ENCODE measurements at places on chromosomes 12 and 14.

DNA sequence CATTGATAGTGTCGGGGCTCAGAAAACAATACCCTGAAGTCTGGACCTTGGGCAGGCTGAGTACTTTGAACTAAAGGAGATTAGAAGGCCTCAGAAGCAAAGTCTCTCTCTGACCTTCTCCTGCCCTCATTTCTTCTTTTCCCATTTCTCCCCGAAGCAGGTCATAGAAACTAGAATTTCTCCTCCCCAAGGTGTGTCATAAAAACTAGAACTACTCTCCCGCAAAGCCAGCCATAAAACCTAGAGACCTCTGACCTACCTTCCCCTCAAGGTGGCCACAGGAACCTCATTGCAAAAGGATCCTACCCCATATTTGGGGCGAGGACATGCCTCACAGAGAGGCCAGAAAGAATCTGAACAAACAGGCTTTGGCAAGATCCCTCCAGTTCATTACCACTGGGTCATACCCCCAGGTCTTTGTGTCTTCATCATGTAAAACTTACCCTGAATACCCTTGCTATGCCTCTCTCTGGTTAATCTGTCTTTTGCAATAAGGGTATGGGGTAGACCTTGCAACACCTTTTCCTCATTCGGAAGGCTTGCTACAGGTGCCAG is 64.7 kb upstream of the ZFP36L1 start:
- DNase-seq: no peak

DNA sequence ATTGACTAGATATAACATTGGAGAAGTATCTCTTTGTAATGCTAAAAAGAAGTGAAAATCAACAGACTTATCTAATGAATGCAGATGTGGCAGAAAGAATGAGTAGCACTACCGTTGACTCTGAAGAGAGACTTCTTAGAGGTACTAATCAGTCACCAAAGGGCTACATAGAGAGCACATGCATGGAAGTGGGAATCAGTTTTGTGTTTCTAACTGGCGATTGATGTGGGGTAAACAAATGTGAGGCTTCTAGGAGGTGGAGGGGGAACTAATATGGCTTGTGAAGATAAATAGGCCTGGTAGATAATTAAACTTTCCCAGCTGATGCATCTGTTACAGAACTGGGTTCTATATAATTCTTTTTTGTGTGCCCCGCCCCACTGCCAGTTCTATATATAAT is 10.5 kb downstream of the COCH start:
- no peak for DNase-seq

DNA sequence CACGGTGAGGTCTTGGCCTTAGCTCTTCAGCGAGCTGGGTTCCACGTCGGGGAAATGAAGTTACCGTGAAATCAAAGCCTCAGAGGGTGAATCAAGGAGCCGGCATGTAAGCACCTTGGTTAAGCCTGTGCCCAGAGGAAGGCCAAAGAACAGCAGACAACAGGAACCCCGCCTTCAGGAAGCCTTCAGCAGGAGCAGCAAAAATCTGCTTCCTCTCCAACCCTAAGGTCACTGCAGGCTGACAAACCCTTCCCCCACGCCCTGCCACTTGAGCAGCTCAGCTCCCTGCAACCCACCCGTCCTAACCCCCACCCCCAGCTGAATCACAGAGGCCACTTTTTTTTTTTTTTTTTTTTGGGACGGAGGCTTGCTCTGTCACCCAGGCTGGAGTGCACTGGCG is 72.9 kb upstream of the LTA4H start:
- no peak for DNase-seq

DNA sequence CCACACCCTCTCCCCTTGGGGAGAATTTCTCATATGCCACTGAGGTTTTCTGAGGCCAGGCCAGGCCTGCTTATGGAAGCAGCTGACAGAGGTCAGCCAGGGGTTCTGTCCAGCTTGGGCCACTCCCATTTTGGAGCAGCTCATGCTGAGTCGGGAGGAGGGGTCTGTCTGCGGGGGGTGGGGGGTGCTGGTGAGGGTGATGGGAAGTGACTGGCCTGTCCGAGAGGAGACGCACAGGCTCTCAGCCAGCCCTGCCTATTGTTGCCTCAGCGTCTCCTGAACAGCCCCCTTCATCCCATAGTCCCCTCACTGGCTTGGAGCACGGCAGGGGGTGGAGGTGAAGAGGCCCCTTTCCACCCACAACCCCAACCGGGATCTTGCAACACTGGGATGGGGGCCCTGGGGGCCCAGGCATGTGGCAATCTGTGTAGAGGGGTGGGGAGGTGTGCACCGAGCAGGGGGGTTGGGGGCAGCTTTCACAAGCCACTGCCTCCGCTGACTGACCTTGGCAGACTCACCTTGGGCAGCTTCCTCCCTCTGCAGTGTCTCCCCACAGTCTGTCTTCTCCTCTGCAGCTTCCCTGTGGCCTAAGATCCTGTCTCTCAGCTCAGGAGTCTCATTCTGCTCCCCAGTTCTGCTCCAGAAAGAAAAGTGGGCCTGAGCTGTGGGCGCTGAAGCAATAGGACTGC is 5.5 kb downstream of the CEBPE start:
- no peak for DNase-seq

GRCh38 chr12:119082496-119082895 is 96.2 kb upstream of the HSPB8 start:
- no peak for DNase-seq

DNA sequence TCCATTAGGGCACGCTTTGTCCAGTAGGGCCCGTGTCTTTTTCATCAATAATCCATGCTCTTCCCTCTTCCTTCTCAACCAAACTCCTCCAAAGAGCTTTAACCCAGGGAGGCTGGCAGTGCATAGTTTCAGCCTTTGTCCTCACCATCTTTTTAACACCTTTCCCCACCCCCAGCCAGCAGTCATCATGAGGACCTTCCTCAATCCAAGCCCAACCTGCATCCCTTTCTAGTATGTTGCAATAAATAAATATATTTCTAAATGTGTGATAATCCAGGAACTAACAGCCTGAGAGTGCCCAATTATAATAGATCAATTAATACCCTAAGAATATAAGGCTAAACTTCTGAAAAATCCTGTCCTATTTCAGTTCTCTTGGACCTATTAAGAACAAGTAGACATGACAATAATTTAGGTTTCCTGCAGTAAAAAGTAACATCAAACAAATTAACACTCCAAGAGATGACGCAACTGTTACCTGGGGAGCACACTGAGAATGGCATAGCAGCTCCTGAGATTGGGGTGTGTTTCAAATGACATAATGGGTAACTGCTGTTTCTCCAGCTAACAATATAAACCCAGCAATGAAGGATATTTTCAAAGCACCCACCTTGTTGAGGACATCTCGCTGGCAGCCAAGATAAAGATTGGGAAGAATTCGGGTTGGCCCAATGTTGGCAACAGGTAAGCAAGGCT is 62.6 kb downstream of the DUSP16 start:
- no peak for DNase-seq

DNA sequence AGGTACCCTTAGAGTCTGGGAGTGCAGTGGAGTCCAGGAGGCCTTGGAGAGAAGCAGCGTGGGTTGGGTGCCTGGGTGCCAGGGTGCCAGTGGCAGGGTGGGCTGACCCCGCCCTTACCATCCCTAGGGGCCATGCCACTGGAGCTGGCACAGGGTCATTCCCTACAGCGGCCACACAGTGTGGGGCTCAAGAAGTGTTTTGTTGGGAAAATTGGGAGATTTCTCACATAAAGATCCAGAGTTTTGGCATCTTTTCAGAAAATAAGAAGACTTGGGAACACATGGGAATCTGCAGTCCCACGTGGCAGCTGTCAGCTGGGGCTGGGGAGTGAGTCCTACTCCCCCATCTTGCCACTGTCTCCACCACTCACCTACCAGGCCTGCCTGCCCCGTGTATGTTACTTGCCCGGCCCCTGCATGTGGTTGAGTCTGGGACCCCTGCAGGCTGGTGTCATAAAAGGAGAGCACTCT is 4.2 kb downstream of the VASH1 start:
- DNase-seq: no peak

DNA sequence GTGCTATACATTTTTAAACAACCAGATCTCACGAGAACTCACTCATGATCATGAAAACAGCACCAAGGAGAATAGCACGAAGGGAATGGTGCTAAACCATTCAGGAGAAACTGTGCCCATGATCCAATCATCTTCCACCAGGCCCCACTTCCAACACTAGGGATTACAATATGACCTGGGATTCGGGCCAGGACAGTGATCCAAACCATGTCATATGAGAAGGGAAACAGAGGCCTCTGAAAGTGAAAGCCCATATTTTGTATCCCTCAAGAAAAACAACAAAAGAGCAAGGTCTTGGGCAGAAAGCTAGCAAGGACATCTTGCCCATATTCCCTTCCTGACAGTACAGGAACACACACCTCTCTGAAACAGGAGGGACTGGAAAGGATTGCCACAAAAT is 163.9 kb upstream of the VASH1 start:
- no peak for DNase-seq

GRCh38 chr12:54689034-54689372 is 40.8 kb upstream of the DCD start:
- DNase-seq: no peak

DNA sequence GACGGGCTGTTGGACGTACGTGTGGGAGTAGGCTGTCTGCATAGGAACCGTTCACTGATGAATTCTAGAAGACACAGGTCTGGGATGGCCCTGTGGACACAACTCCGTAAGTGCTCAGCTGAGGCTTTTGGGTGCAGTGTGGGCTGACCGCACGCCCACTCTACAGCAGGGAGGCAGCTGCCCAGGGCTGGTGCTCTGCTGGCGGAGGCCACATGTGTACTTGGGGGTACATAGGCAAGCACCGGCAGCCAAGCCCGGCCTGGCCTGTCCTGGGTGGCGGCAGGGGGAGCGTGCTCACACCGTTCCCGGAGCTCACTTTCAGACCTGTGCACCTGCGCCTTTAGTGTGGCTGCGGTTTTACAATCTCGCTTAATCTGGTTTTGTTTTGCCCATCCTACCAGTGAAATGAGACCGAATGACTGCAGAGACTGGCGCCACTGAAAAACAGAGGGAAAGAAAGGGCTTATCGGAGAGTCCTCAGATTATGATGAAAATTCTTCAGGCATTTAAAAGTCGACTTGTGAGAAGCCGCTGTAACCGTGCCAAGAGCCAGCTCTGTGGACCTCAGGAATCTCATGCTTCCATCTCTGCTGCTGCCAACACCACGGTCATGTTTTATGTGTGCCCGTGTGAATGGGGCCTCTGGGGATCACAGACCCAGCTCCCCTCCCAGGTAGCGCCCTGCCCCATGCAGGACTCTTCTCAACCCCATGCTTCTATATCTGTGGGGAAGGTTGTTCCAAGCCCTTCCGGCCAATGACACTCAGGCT is 45.8 kb downstream of the SSH1 start:
- no peak for DNase-seq

DNA sequence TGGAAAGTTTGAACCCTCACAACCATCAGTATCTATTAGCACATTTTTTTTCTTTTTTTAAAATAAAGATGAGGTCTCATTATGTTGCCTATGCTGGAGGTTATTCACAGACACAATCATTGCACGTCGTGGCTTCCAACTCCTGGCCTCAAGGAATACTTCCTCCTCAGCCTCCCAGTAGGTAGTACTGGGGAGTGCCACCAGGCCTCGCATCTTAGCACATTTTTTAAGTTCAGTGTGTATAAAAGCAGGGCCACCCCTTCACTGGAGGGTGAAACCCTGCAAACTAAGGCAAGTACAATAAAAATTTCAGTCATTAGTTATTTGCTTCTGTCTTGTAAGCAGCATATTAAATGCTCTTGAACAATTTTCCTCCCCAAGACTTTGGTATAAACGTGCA is 114.2 kb upstream of the SINHCAF start:
- no peak for DNase-seq

DNA sequence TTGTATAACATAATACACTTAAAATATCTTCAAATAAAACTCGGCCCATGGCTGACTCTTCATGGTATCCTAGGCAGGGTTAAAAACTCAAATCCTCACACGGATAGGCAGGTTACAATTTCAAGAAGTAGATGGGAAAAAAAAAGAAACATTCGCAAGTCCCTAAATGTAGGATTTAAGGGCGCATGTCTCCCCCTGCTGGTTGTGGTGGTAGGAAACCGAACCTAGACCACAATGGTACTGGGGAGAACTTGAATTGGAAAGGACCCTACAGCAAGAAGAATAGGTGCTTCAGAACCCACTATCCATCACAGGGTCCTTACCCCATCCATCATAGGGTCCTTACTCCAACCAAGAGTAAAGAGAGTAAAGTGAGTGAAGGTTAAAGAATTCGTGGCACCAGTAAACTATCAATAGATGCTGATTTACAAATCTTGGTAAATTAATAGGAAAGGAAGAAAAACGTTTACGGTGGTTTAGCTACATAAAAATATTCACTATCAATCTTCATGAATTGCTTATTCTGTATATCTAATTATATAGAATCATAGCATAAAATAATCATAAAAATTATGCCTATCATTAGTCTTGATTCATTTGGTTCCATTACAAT is 3.3 kb upstream of the CIPC start:
- peak; percentile 64 for DNase-seq

- no peak for DNase-seq
Measured at GRCh38 chr14:75383721-75384120, 44.1 kb upstream of the JDP2 start.

GRCh38 chr12:25386831-25387731 is 136.4 kb upstream of the KRAS start:
- peak; percentile 32 for DNase-seq

GRCh38 chr12:212415-212714 is 1.6 kb downstream of the SLC6A12 start:
- DNase-seq: no peak

DNA sequence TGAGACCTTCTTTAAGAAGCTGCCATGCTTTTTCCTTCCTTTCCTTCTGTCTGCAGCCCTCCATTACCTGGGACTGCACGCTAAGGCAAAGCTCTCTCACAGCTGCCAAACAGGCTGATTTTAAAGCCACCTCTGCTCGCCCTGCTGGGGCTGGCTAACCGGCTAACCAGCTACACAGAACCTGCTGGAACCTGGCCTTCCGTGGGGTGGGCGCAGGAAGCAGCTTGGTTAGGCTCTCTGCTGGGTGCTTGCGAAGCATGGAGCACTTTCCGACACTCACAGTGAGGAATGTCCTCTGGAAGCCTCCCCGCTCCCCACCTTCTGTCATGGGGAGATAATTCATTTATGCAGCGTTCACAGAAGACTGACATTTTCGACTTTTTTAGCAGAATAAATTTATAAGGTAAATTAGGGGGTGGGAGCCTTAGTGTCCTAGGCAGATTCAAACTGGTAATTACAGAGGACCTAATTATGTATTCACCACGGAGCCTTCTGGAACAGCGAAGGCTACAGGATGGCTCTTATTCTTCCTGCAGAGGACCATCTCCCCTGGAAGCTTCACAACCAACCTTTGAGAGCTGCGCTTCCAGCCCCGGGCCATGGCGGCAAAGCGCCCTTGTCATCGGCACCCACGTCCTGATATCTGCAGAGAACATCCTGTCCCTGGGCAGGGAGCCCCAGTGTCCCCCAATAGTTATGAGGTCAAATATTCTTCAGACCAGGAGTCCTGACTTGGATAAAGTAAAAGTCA is 12.4 kb upstream of the BCL11B start:
- DNase-seq: no peak

- no peak for DNase-seq
Measured at GRCh38 chr12:120684523-120684932, 2.4 kb upstream of the MLEC start.

DNA sequence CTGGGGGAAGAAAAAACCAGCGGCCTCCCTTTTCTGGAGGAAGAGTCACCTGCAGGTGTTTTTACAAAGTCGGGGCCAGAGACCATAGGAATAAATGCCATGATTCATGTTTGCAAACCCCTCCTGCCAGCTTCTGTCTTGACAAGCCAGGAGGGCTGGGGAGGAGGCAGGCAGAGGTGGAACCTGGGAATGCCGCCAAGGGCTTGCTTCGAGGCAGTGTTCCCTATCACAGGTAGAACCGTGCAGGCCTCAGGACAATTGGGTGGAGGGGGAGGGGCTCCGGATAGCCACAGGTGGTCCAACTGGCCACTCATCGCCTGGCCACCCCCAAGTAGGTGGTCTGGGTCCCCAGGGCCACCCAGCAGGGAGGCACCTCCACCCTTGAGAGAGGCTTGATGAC is 14.2 kb upstream of the DLK1 start:
- no peak for DNase-seq
